ENCODE measurements at places on chromosomes 11 and 22.
A peak's percentile ranks its signal among the peaks of the same experiment; 100 is the strongest.

DNA sequence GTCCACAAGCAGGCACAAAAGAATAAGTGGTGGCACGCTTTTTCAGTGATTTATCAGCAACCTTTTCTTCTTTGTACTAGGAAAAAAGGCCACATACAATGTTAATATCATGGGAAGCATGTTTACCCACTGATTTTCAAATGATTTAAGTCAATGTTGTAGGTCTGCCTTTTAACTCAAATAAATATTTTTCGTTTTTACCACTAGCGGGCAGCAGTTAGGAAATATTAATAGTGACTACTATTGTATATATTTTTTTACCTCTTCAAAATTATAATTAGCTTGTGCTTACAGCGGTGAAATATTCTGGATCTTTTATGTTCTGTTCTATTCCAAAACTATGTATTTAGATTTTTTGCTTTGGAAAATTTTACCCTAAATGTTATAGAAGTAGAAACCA, 6.4 kb upstream of the SLC17A6 start:
- no peak for DNase-seq

DNA sequence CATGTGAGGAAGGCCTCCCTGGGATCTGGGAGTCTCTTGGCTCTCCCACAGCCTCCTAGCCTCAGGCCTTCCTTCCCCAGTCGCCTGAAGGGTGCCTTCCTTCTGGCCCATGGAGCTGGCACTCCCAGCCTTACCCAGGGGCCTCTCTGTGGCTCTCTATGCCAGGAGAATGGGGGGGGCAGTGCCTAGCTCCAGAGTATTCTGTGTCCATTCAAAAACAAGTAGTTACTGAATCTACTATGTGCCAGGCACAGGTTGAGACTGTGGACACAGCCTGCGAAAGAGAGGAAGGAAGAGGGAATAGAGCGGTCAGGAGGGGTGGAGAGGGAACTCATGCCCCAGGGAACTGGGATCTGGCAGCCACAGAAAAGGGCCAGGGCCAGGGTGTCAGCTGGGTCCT, 2.7 kb upstream of the PLA2G3 start:
- no peak for DNase-seq

DNA sequence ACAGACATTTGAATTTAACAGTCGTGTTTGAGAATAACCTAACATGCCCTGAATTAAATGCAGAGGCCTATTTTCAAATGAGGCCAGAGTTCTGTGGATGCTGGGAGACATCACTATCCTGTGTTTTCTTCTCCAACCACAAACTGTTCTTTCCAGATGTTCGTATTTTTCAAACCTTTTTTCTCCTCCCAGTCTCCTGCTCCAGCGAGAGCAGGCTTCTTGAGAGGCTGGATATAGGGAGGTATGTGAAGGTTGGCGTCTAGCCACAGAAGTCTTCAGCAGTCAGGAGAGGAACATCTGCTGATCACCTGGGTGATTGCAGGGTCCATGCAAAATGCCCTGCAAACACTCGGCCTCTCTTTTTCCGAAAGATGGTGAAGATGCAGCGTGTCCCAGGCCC, 126.3 kb downstream of the C11orf91 start:
- no peak for DNase-seq

DNA sequence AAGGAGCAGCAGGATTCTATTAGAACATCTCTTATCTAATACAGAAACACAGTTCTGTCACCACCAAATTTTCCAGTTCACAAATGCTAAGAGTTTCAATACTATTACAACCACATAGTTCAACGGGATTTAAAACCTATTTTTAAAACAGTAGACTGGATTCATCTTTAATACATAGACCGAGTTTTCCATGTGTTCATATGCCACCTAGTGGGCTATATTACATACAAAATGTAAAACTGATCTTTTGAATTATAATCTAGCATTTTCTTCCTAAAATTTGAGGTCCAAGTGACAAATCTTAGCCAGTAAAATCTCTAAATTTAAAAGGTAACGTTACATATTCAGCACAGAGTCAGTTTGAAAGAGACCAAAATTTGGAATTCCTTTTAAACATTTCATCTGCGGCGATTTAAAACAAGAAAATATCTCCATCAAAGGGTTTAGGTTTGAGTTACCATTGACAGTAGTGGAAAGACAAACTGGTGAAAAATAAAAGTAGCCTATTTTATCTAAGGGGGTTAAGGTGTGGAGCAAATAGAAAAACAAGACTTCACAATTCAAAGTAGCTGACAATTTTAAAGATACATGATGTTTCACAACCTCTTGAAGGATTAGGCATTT, 269.3 kb upstream of the MPPED2 start:
- no peak for DNase-seq

GRCh38 chr11:94104734-94105133, 23.9 kb upstream of the PANX1 start:
- no peak for DNase-seq

DNA sequence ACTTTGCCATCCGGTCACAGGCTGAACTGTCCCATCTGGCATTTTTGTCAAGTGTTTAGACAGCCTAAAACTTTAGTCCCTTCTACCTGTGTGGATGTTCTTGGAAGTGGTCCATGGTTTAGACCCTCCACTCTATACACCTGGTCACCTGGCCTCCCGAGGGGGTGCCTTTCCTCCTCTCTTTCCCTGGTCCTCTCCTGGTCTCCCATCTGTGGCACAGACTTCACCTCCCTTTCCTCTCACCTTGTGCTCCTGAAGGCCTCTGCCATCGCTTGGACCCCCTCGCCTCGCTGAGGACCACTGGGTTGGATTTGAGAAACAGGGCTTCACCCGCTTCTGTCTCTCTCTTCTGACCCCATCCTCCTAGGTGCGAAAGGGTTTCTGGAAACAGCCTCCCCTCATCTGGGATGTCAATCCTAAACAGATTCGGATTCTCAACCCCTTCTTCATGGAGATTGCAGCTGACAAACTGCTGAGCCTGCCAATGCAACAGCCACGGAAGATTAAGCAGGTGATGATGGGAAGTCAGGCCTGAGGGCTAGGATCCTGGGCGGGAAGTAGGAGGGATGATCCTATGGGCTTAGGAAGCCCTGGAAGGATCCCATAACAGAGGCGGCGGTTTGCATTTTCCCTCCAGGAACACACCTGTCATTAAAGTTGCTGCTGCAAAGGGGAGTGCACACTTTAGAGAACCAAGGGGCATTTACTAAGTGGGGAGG, 53.6 kb downstream of the ST3GAL4 start:
- no peak for DNase-seq

DNA sequence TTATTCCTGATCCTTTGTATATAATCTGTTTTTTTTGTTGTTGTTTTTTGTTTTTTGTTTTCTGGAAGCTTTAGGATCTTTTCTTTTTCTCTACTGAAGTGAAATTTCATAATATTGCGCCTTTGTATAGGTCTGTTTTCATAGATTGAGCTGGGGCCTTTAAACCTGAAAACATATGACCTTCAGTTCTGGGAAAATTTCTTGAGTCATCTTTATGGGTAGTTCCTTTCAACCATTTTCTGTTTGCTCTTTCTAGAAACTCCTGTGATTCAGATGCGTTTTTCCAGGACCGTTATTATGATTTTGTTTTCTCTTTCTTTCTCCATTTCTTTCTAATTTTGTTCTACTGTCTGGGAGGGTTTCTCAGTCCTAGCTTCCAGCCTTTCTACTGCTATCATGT, 43.7 kb downstream of the BSX start:
- DNase-seq: no peak

DNA sequence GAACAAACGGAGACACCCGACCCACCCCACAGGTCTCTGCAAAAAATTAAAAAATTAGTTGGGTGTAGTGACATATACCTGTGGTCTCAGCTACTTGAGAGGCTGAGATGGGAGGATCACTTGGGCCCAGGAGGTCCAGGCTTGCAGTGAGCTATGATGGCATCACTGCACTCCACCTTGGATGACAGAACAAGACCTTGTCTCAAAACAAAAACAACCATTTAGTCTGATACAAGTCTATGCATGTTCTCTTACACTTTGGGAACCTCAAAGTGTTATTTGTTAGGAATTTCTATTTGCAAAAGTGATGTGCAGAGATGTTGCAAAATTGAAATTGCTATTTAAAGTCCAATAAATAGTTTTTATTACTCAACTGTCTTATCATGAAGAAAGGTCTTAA, 14.3 kb downstream of the ATG13 start:
- DNase-seq: no peak

- no peak for DNase-seq
These were observed 4.5 kb upstream of the KCNE3 start for GRCh38 chr11:74471668-74472429.

DNA sequence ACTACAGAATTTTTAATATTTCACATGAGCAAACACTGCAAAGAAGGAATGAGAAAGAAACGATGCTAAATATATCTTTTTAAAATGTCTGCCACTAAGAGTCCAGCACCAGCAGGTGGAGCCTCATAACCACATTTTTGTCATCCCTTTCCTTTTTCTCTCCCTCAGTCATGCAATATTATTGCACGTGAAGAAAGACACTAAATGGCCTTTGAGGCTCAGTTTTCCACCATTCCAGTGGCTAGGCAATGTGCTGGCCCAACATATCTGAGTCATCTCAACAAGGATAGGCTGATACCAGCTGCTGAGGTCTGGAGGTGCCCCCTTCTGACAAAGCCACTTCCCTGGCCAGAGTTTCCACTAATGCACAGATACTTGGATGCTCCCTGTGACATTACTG, 1.8 kb downstream of the ALKBH8 start:
- peak; percentile 49 for DNase-seq

DNA sequence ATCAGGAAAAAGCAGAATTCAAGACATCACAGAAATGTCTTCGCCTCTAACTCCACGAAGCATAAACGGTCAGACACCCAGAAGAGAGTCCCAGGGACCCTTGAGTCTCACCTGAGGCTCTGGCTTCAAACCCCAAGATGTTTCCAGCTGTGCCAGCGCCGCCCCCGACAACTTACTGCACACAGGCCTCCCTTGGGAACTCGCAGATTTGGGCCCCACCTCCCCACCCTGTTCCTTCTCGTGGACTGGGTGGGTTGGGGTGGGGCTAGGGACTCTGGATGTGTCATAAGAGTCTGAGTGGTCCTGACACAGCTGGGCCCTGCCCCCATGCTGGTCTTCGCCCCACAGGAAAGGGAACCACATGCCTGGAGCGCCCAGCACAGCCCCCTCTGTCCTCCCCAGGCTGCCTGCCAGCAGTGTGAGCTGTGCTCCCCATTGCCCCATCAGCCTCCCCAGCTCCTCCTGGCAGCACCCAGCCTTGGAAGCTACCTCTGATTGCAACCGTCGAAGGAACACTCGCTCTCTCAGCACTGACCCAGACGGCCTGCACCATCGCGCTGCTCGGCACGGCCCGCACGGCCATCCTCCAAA, 147.5 kb downstream of the CRYBB2 start:
- no peak for DNase-seq

- no peak for DNase-seq
These were observed 933 bp upstream of the DLAT start for GRCh38 chr11:112024178-112024772.

DNA sequence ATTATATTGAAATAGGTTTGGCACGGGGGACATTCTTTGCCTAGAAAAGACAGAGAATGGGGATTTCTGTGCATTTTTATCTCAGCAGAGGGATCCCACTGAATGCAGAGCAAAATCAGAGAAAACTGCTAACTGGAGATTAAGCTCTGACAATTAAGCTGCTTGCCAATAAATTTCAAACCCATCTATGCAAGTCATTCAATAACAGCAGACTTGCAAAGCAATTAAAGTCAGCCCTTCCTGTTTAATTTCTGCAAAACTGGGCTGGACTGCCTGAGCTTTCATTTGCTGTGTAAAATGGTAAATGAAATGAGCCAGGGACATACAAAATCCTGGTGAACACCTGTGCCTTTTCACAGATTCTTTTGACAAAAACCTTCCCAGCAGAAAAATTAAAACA, 1273.9 kb upstream of the CNTN5 start:
- DNase-seq: no peak

- peak; percentile 7 for DNase-seq
These were observed 897 bp downstream of the MAP6 start for GRCh38 chr11:75667831-75668450.

- no peak for DNase-seq
These were observed 48.0 kb downstream of the IGLL1 start for GRCh38 chr22:23531966-23532705.

DNA sequence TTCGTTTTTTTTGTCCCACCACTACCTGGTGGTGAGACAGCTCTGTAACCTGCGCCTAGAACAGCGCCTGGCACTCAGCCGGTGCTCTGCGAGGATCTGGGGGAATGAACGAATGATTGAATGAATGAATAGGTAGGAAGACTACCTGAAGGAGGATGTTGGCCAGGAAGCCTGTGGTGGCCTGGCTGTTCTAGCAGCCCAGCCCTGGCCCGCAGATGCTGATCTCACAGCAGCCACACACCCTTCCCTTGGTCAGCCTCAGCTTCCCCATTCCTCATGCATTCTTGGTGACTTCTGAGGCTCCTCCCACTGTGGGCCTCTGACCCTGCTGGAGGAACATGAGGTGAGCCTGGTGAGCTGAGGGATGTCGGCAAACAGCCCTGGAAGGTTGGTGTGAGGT, 3.7 kb downstream of the TRPM5 start:
- DNase-seq: no peak

- peak; percentile 79 for DNase-seq
These were observed 2.4 kb downstream of the MAPK1 start for GRCh38 chr22:21865041-21865440.

- DNase-seq: no peak
These were observed 10.7 kb upstream of the ANAPC15 start for GRCh38 chr11:72123117-72123653.

DNA sequence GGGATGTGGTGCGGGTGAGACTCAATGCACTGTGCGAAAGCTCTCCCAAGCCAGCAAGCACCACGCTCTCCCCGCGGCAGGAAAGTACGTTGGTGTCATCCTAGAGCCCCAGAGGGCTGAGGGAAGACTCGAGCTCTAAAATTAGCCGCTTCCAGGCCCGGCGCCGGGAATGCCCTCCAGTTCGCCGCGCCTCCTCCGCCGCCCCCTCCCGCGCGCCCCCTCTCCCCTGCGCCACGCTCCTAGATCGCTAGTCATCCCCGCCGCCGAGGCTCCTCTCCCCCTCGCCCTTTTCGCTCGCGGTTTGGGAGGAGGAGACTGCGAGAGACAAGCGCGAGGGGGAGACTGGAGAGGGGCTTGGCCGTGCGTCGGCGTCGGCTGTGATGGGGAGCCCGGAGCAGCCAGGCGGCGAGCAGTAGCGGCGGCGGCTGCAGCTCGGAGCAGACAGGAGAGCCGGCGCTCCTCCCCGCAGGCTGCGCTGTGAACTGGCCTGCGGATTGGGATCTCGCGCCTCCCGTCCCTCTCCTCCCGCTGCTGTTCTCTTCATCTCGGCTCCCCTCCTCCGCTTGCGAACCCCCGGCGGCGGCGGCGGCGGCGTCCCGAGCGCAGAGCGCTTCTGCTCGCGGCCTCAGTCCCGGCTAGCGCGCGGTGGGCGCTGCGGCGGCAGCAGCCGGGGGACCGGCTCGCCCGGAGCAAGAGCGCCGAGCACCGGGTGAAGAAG, at the start of gene FAT3:
Gene FAT3 (plus strand): TSS at position 412 of the 718 bp plus-strand sequence. CDS start 127,295 bp downstream, outside the sequence.
- no peak for DNase-seq
